ENCODE measurements at places on chromosomes 7 and 10. TPM values are rescaled to one million over a fixed set of nuclear protein-coding genes. Genes with fewer than 3 reads are reported as not detected.

EPHB6 gene
- 1.4 TPM for total RNA-seq

CADPS2 gene
- total RNA-seq: 7.4 TPM

BCCIP gene
- 88.2 TPM for total RNA-seq

LIPJ gene
- total RNA-seq: not detected

Data from MCF 10A (cell line).